Left lung (tissue), 14 donors: ENCODE measurements at places on chromosomes 4 and X. TPM values are rescaled to one million over a fixed set of nuclear protein-coding genes. Genes with fewer than 3 reads are reported as not detected.

GRCh38 chr4:141464366-141464765 lies 172.0 kb upstream of the IL15 start:
- H3K4me1 ChIP-seq: no peaks in the 10 kb centered on the region
- H3K4me3 ChIP-seq: no peak overlapping the region
- H3K27ac ChIP-seq: no peak overlapping the region
- no peaks in the 10 kb centered on the region for H3K27me3 ChIP-seq

The NDUFB11 gene
- 75.4 TPM for polyA plus RNA-seq

DNA sequence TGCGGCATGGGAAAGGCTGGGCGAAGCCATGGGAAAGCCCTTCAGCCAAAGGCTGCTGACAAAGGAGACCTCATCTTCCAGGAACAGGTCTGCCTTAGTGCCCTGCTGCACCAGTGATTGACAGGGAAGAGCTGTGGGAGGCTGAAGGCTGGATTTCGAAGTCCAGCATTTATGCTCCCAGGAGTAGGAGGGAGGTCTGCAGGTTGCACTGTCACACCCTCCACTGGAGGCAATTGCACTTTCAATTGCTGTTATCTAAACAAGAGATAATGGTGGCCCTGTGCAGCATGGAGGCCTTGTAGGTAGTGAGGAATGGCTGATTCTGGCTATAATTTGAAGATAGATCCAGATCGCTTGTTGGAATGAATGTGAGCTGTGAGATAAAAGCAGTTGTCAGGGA lies 43.7 kb downstream of the FAM114A1 start:
- no peaks in the 10 kb centered on the region for H3K4me1 ChIP-seq
- no peak for DNase-seq
- H3K36me3 ChIP-seq: peaks cover 90% of the 10 kb centered on the region
- H3K27ac ChIP-seq: no peak overlapping the region
- H3K27me3 ChIP-seq: no peaks in the 10 kb centered on the region

- no peak for DNase-seq
- no peak overlapping the region for H3K4me3 ChIP-seq
- no peak overlapping the region for H3K27ac ChIP-seq
- H3K27me3 ChIP-seq: peaks cover 3% of the 10 kb centered on the region
- no peaks in the 10 kb centered on the region for H3K36me3 ChIP-seq
- no peaks in the 10 kb centered on the region for H3K4me1 ChIP-seq
Measured at GRCh38 chrX:38080808-38081207, 74.5 kb downstream of the SYTL5 start.

The HPGDS gene
- polyA plus RNA-seq: 4.2 TPM

DNA sequence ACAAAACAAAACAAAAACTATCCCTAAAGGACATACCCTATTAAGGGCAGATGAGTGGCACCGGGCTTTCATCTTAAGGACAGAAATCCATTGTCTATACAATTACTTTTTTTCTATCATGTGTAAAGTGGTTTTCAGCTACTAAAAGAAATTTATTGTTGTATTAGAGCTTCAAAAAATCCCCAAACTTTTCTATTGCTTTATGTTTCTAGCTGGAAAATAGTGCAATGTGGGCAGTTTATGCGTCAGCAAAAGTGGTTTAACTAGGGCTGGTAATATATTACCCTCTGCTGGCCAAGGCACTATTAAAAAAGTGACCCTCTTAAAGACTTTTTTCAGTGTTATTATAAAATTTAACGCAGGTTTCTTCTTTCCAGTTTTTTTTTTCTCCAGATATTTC lies 15.5 kb upstream of the GPR82 start:
- no peaks in the 10 kb centered on the region for H3K36me3 ChIP-seq
- no peak overlapping the region for H3K4me3 ChIP-seq

The HEPH gene
- 53.8 TPM for polyA plus RNA-seq

The MAGEA2B gene
- not detected for polyA plus RNA-seq
